ENCODE measurements at places on chromosomes 4 and X. TPM values are rescaled to one million over a fixed set of nuclear protein-coding genes. Genes with fewer than 3 reads are reported as not detected.

MAGEB10 gene
- total RNA-seq: not detected

GSPT2 gene
- total RNA-seq: 5.2 TPM

ANXA10 gene
- total RNA-seq: not detected

GRCh38 chr4:5160668-5161067, 109.4 kb downstream of the STK32B start:
- H3K4me3 ChIP-seq: no peak overlapping the region
- no peaks in the 10 kb centered on the region for H3K36me3 ChIP-seq
- DNase-seq: no peak

GRCh38 chrX:145861818-145862217, 44.2 kb downstream of the SLITRK2 start:
- no peaks in the 10 kb centered on the region for H3K27me3 ChIP-seq
- no peak overlapping the region for H3K27ac ChIP-seq
- H3K36me3 ChIP-seq: no peaks in the 10 kb centered on the region
- DNase-seq: no peak

GRCh38 chrX:1430451-1430850, 22.3 kb downstream of the ASMTL start:
- H3K27ac ChIP-seq: no peak overlapping the region
- no peak overlapping the region for H3K4me3 ChIP-seq
- H3K36me3 ChIP-seq: no peaks in the 10 kb centered on the region
- no peaks in the 10 kb centered on the region for H3K27me3 ChIP-seq
- H3K4me1 ChIP-seq: no peaks in the 10 kb centered on the region
- DNase-seq: no peak

DNA sequence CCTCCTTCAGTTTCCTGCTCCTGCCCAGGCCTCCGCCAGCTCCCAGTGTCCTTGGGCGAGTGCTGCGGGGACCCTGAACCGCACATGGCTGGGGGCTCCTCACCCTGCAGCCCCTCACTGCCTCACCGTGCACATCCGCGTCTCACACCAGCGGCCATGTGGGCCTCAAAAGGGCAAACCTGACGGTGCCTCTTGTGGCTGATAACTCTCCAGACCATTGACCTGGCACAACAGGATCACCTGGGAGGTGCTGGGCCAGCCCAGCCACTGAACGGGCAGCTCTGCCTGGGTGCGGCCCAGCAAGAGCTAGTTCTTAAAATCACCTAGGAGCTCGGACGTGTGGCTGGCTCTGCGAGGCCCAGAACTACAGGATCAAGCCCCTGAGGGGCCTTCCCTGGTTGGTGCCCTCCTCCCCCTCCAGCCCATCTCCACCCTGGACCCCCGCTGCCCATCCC, 4.1 kb upstream of the S100P start:
- peak overlapping the region; percentile 68 for H3K27ac ChIP-seq
- H3K4me3 ChIP-seq: no peak overlapping the region
- no peak for DNase-seq
- H3K36me3 ChIP-seq: no peaks in the 10 kb centered on the region
